ELR (cell line): ENCODE measurements at places on chromosomes 7 and 10.
A peak's percentile ranks its signal among the peaks of the same experiment; 100 is the strongest.

DNA sequence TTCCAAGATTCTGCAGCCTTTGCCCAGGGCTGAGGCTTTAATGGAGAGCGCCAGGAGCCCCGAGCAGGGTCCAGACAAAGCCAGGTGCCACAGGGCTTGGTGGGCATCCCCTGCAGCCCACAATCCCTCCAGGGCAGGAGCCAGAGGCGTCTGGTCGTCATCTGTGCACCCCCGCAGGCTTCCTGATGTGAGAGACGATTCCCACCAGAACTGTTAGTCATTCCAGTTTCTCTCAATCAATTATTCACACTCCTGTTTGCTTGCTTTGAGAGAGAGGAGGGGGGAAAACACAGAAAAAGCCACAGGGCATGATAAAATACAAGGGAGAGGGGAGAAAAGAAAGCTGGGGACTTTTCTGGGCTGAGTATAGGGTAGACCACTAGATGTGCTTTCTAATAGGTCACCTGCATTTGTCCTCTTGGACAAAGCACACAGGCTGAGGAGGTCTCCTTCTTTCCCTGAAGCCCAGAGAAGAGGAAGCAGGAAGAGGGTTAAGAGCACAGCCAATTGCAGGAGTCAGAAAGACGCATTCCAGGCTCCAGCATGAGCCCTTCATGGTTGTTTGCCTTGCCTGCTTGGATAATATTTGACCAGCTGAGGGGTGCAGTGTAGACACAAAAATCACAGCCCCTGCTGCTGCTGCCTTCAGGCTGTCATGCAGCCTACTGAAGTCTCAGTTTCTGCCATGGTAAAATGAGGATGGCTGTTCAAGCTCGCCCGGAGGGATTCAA is 194.4 kb downstream of the PLXNA4 start:
- DNase-seq: no peak

DNA sequence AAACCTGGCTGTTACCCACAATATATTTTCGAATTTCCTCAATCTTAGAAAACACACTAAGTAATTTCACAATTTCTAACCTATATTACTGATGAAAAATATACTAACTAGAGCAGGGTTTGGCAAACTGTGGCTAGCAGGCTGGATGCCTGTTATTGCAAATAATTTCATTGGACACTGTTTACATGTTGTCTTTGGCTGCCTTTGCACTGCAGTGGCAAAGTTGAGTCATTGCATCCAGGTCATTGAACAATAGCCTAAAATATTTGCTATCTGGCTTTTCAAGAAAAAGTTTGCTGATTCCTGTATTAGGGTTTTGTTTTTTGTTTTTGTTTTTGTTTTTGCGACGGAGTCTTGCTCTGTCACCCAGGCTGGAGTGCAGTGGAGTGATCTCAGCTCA is 47.2 kb downstream of the KIF11 start:
- DNase-seq: peak; percentile 52

DNA sequence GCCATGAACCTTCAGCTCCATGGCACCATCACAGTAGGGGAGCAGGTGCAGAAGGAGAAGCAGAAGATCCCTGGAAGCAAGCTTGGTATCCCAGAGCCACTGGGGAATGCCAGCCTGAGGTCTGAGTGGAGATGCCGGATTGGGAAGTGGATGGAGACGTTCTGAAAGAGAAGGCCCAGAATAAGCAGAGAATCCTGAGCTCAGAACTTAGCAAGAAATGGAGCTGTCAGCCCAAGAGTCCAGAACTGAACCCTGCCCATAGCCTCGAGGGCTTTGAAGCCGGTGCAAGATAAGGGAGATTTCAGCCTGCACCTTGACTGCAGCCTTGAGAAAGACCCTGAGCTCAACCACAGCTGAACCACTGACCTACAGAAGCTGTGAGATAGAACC is 13.9 kb upstream of the GDF10 start:
- no peak for DNase-seq

GRCh38 chr7:65988084-65988483 is 6.1 kb upstream of the GUSB start:
- no peak for DNase-seq

GRCh38 chr10:99357691-99358090 is 28.5 kb downstream of the CNNM1 start:
- no peak for DNase-seq

DNA sequence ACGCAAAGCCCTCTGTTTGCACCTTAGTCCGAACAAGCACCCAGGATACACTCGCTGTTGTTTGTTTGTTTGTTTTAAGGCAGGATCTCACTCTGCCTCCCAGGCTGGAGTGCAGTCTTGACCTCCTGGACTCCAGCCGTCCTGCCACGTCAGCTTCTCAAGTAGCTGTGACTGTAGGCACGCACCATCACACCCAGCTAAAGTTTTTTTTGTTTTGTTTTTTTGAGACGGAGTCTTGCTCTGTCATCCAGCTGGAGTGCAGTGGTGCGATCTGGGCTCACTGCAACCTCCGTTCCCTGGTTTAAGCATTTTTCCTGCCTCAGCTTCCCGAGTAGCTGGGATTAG is 76.8 kb downstream of the CTBP2 start:
- DNase-seq: peak; percentile 92

- no peak for DNase-seq
Observed at GRCh38 chr7:110733221-110733620, 357.7 kb upstream of the LRRN3 start.

GRCh38 chr7:32506266-32507054 is 11.2 kb downstream of the AVL9 start:
- DNase-seq: peak; percentile 96

DNA sequence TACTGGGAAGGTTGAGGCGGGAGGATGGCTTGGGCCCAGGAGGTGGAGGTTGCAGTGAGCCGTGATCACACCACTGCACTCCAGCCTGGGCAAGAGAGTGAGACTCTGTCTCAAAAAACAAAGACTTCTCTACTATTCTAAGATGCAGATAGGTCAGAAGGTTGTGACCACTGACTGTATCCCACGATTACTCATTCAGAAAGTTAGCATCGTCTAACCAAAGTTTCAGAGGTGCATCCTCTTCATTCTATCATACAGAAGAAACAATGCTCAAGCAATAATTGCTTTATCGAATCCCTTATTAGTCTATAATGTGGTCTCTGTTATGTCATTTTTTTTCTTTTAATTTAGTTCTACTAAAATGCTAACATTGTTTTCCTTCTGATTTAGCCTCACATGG is 348.7 kb upstream of the LRGUK start:
- no peak for DNase-seq

- no peak for DNase-seq
Observed at GRCh38 chr10:47381427-47382379, 2.4 kb downstream of the ZNF488 start.

DNA sequence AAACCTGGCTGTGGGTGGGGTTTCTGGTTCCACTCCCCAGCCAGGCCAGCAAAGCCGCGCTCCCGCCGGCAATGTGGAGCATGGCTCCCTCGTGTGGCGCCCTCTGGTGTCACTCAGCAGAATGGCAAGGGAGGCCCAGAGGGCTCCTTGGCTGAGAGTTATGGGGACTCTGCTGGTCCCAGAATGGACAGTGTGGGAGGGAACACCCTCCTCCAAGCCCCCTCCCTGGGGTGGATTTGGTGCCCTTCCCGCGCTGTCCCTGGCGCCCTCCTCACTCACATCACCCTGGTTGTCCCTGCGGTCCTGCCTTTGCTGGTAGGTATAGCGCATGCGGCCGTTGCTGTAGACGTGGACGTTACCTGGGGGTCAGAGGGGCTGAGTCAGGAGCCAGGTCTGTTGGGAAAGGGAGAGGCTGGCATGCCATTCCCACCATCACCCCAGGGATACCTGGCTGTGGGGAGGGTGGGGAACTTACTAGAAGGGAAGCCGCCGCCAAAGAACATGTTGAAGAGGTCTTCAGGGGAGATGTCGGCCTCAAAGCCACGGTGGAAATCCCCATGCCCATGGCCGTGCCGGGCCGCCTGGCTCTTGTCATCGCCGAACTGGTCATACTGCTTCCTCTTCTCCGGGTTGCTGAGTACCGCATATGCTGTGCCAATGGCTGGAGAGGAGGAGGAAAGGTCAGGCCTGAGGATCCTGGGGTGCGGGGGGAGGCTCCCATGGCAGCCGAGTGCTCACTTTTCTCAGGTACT is 14.0 kb downstream of the DNAJB12 start:
- DNase-seq: peak; percentile 74

- no peak for DNase-seq
Observed at GRCh38 chr10:11395581-11396310, 215.7 kb downstream of the USP6NL start.

DNA sequence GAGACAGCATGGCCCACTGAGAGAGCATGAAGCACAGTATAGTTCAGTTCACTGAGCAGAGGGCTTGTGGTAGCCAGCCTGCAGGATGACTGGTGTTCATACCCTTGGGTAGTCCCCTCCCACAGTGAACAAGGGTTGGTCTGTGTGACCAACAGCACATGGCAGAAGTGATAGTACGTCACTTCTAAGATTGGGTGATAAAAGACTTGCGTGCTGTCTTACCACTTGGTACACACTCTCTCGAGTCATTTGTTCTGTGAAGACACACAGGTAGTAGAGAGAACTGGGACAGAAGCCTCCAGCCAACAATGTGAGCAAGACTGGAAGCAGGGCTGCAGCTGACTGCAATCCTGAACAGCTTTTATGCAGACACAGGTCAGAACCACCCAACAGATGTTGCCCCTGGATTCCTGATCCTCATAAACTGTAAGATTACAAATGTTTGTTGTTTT is 14.6 kb downstream of the EPC1 start:
- no peak for DNase-seq

DNA sequence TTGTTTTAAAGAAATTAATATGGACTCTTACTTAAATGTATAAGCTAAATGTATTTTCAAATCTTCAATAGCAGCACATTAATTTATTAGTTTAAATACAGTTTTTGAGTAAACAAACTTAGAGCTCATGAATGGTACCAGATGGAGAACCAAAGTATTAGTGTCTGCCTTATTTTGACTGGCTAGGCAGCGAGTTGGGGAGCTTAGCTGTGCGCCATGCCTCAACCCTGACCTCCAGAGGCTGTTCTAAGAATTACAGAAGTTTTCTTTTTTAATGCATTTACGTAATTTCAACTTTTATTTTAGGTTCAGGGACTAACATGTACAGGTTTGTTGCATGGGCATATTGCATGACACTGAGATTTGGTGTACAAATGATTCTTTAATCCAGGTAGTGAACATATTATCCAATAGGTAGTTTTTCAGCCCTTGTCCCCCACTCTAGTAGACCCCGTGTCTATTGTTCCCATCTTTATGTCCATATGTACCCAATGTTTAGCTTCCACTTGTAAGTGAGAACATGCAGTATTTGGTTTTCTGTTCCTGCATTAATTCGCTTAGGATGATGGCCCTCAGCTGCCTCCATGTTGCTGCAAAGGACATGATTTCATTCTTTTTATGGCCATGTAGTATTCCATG is 166.8 kb downstream of the IQUB start:
- DNase-seq: peak; percentile 33

DNA sequence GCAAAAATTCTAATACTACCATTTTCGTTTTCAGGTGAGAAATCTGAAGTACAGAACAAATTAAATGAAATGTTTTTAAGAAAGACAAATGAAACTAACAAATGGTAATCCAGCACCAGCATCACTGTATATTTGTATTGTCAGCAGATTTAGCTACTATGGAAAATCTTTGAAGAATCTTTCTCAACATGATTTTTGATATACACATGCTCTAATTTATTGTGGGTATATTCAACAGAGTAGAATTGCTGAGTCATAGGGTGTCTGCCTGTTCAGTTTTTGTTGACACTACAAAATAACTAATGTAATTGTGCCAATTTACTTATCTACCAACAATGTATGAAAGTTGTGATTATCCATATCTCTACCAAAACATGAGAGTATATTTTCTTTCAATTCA is 437.6 kb downstream of the PCDH15 start:
- DNase-seq: no peak

DNA sequence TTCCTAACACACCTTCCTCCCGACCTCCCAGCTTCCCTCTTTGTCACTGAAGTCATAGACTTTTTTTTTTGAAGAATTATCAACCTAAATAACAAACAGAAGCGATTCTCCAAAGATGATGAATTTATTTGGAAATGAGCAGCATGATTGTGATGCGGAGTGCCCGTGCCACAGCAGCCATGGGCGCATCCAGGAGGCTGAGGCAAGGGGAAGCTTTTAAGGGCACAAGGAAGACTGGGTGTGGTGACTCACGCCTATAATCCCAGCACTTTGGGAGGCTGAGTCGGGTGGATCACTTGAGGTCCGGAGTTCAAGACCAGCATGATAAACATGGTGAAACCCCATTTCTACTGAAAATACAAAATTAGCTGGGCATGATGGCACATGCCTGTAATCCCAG is 16.2 kb upstream of the GIMAP8 start:
- DNase-seq: no peak

- DNase-seq: peak; percentile 6
Observed at GRCh38 chr7:29494350-29494749, 69.3 kb upstream of the PRR15 start.

DNA sequence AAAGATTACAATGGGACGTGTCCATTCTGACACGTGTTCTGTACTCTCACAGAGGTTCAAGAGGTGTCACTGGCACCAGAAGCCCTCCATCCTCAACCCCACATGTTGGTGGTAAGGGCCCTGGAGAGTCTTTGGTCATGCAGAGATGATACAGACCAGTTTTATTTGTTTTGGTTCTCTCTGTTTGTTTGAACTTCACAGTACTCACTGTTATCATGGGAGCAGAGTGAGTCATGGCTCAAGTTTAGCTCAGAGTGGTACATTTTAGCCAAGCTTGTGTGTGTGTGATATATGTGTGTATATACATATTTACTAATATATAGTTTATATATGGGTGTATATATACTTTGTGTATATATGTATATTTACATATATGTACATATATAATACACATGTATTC is 935.6 kb downstream of the GRID1 start:
- DNase-seq: no peak

GRCh38 chr7:73560109-73560835 is 2.8 kb upstream of the BCL7B start:
- peak; percentile 89 for DNase-seq

- no peak for DNase-seq
Observed at GRCh38 chr10:68955355-68955831, 577 bp upstream of the DDX21 start.

- DNase-seq: no peak
Observed at GRCh38 chr7:73801577-73801976, 29.2 kb upstream of the CLDN4 start.
